ENCODE measurements at places on chromosomes 2 and 18. TPM values are rescaled to one million over a fixed set of nuclear protein-coding genes. Genes with fewer than 3 reads are reported as not detected.
A peak's percentile ranks its signal among the peaks of the same experiment; 100 is the strongest.

DNA sequence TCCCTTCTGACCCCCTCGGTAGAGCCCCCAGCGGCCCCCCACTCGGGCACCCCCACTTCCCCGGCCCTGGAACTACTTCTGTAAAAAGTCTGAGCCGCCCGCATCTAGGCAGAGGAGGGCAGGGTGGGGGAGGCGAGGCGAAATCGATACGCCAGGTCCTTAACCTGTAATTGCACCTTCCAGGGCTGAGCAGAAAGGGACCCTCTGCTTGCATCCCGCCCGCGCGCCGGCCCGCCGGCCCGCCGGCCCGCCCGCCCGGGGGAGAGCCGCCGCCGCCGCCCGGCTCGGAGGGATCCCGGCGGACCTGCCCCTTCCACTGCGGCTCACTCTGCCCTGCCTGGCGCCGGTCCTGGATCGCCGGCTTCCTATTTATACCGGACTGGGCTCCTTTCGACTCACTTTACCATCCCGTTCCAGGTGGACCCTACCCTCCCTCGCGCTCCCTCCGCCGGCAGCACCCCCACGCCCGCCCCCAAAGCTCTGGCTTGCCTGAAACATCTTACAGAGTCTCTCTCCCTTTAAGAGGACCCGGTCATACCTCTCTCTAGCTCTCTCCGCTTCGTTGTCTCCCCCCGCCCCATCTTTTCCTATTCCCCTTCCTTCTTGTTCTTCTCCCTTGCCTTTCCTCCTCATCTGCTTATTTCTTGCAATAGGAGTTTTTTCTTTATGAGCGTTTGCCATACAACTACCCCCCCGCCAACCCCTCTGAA is 797 bp downstream of the KLHL14 start:
- H3K36me3 ChIP-seq = no peaks in the 10 kb centered on the region
- H3K27me3 ChIP-seq = peaks cover 51% of the 10 kb centered on the region
- H3K27ac ChIP-seq = no peak overlapping the region
- no peak overlapping the region for H3K4me3 ChIP-seq

DNA sequence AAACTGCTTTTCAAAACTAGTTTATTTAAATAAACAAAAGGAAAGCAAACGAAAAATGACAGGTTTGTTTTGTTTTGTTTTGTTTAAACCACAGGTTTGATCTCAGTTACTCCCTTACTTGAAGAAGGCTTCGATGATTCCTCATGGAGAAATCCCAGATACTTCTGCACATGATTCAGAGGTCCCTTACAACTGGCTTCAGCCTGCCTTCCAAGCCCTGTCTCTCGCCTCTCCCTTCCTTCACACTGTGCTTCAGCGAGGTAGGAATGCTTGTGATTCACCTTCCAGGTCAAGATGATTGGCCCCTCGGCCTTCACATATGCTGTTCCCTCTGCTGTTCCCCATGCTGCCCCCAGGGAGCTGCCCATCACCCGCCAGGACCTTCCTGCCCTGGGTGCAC is 104.1 kb upstream of the ITGA6 start:
- H3K4me1 ChIP-seq = no peaks in the 10 kb centered on the region
- no peaks in the 10 kb centered on the region for H3K36me3 ChIP-seq
- no peak overlapping the region for H3K4me3 ChIP-seq
- no peaks in the 10 kb centered on the region for H3K27me3 ChIP-seq
- no peak overlapping the region for H3K27ac ChIP-seq
- DNase-seq = no peak

DNA sequence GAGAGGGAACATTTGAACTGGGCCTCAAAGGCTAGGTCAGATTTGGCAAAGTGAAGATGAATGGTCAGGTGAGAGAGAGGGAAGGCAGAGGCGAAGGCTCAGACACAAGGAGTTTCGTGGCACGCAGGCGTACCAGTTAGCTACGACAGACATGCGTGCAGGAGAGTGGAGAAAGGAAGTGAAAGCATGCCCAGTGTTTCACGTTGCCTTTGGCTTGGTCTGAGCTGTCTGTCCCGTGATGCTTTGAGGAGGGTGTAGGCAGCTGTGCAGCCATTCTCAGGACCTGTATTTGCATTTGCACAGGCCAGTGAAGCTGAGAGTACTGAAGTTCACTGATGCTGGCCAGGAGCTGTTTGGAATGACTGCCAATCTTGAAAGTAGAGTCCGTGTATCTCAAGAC is 69.5 kb downstream of the HNRNPLL start:
- H3K36me3 ChIP-seq = no peaks in the 10 kb centered on the region
- no peak overlapping the region for H3K4me3 ChIP-seq
- H3K27ac ChIP-seq = no peak overlapping the region
- DNase-seq = no peak

DNA sequence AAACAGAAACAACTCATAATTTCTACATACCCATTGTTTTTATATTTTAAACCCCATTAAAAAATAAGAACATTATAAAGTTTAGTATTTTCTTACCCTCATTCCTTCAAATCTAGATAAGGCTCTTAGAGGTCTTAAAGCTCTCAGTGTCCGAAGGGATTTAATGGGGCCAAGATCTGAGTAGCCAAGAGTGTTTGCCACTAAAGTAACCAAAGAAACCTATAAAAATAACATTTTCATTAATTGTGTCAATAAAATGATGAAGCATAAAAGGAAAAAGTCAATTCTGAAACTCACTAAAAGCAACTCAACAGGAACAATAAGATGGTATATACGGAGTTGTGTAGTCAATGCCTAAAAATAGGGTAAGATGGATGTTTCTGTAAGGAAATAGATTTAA is 105.4 kb upstream of the SCN1A start:
- no peak overlapping the region for H3K4me3 ChIP-seq
- no peak for DNase-seq
- H3K27ac ChIP-seq = no peak overlapping the region
- H3K27me3 ChIP-seq = no peaks in the 10 kb centered on the region

- peaks cover under 1% of the 10 kb centered on the region for H3K4me1 ChIP-seq
- H3K36me3 ChIP-seq = no peaks in the 10 kb centered on the region
- DNase-seq = no peak
- H3K27ac ChIP-seq = no peak overlapping the region
- no peak overlapping the region for H3K4me3 ChIP-seq
- H3K27me3 ChIP-seq = no peaks in the 10 kb centered on the region
Observed at GRCh38 chr2:189631849-189632248, 29.4 kb upstream of the ASNSD1 start.

DNA sequence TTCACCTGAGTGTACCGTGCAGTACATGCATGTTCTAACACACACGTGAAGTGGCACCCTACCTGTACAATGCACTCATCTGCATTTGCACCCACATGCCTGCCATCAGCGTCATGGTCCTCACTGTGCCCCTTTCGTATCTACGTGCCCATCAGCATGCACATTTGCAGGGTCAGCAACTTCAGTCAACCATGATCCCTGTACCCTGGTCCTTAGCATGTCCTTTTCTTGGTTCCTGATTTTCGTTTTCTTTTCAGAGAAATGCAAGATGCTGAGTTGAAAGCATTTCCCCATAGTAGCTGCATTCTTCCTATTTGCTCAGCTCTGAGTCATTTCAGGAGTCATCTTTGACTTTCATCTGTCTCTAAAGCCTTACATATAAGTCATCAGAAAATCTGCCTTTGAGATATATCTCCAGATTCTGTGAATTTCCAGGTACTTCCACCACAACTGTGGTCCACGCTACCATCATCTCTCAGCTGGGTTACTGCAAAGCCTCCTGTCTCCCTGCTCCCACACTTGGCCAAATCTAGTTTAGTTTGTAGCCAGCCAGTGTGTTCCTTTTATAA is 14.7 kb upstream of the PUM2 start:
- no peaks in the 10 kb centered on the region for H3K36me3 ChIP-seq
- peak overlapping the region; percentile 54 for H3K27ac ChIP-seq
- DNase-seq = peak; percentile 84
- H3K27me3 ChIP-seq = peaks cover 11% of the 10 kb centered on the region
- H3K4me3 ChIP-seq = no peak overlapping the region

GRCh38 chr2:17830053-17831034 is 14.1 kb downstream of the MSGN1 start:
- no peak overlapping the region for H3K4me3 ChIP-seq
- peaks cover 31% of the 10 kb centered on the region for H3K27me3 ChIP-seq
- peak; percentile 64 for DNase-seq
- H3K36me3 ChIP-seq = no peaks in the 10 kb centered on the region
- H3K4me1 ChIP-seq = peaks cover 3% of the 10 kb centered on the region

DNA sequence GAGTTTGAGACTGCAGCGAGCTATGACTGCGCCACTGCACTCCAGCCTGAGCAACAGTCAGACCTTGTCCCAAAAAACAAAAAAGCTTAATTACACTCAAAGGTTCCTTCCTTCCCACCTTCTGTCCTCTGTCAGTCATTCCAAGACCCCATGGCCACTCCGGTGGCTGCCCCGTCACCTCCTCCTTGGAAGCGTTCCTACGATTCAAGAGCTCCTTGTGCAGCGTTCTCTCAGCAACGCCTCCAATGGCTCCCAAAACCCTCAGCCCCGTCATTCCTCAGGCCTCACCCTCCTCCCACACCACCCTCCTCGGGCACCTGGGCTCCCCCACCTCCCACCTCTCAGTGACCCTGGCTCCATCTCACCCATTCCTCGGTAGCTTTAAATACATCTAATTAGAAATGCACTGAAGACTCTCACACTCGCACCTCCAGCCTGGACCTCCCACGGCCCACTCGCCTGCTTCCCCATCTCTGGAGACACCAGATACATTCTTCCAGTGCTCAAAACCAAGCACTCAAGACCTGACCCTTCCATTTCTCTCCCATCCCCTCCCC is 8.0 kb downstream of the PASK start:
- no peaks in the 10 kb centered on the region for H3K27me3 ChIP-seq
- H3K4me3 ChIP-seq = no peak overlapping the region
- no peak overlapping the region for H3K27ac ChIP-seq

- DNase-seq = no peak
- no peaks in the 10 kb centered on the region for H3K36me3 ChIP-seq
- no peaks in the 10 kb centered on the region for H3K4me1 ChIP-seq
- no peak overlapping the region for H3K4me3 ChIP-seq
- no peak overlapping the region for H3K27ac ChIP-seq
- H3K27me3 ChIP-seq = no peaks in the 10 kb centered on the region
Observed at GRCh38 chr2:235584638-235585007, 90.8 kb downstream of the AGAP1 start.

GRCh38 chr2:230942920-230943896 is 18.2 kb upstream of the GPR55 start:
- H3K27ac ChIP-seq = peak overlapping the region; percentile 44
- H3K27me3 ChIP-seq = peaks cover 2% of the 10 kb centered on the region
- no peaks in the 10 kb centered on the region for H3K36me3 ChIP-seq
- H3K4me1 ChIP-seq = peaks cover 11% of the 10 kb centered on the region

DNA sequence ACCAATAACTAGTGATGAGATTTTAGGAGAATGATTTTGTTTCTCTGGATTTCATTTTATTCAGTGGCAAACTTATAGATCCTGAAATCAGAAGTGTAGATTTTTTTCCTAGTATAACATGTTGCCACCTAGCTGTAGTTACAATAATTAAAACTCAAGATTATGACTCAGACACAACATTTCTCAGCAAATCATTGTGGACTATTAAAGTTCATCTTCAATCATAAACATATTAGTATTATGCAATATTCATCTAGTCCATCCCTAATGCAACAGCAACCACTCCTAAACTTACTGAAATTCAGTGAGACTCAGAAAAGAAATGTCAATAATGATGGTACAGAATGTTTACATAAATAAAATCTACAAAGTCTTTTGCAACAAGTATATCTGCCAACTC is 51.3 kb downstream of the USP34 start:
- peaks cover 45% of the 10 kb centered on the region for H3K4me1 ChIP-seq
- no peak for DNase-seq
- no peak overlapping the region for H3K4me3 ChIP-seq

DNA sequence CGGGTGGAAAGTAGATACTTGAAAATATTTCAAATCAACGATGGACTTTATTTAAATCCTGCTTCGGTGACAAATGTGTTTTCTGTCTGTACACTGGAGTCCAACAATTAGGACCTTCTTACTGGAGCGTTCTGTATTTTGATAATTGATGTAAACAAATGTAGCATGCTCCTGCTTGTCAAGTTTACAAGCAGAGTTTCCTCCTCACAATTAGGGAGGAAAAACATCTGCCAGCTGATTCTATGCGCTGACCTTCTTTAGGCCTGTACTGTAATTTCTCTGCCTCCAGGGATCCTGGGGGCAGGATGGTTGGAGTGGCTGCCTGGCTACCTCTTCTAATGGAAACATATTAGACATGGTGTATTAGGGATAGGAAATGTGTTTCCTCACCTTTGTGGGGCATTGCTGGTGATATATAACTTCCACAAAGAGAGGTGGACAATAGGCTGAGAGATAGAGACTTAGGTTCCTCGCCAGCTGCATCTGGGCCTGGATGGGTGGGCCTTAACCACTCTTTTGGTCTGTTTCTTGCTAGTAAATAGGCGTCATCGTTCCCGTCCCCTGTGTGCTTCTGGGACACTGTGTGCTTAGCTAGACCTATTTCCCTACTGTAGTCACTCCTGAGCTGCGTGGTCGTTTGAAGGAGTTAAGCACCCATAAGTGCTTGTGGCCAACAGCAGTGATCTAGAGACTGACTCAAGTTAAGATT is 19.3 kb downstream of the GATA6 start:
- H3K27me3 ChIP-seq = peaks cover 18% of the 10 kb centered on the region
- no peak overlapping the region for H3K27ac ChIP-seq
- DNase-seq = no peak
- no peaks in the 10 kb centered on the region for H3K4me1 ChIP-seq

DNA sequence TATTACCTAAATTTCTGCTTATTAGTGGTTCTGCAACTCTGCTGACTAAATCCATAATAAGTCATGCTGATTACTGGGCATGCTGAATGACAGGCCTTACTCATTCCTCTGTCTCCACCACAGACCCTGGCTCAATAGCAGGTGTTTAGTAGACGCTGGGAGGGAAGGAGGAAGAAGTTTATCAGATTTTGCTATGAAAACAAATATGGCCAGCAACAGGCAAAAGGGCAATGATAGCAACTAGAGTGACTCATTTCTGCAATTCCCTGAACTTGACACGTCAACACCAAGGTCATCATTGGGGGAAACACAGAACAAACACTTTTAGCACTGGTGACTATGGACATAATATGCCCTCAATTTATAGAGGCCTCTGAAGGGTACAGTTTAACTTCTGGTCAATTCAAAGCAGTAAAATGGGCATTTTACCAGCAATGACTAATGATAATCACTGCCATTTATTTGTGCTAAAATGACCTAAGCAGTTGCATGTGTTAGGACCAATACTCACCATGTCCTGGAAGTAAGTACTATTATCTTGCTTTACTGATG is 35.2 kb downstream of the TMEM163 start:
- no peak overlapping the region for H3K27ac ChIP-seq
- H3K4me1 ChIP-seq = peaks cover 20% of the 10 kb centered on the region
- H3K27me3 ChIP-seq = peaks cover 3% of the 10 kb centered on the region
- no peak overlapping the region for H3K4me3 ChIP-seq
- H3K36me3 ChIP-seq = no peaks in the 10 kb centered on the region

Gene PCARE
- total RNA-seq = not detected

Gene EVA1A
- total RNA-seq = not detected

Gene SEH1L
- total RNA-seq = 85.4 TPM

Gene RNF152
- 0.10 TPM for total RNA-seq

Gene PRKAG3
- not detected for total RNA-seq

Gene CYTIP
- 599 TPM for total RNA-seq

Gene CLEC4F
- total RNA-seq = not detected
